ENCODE measurements at places on chromosomes 13 and 19.
A peak's percentile ranks its signal among the peaks of the same experiment; 100 is the strongest.

DNA sequence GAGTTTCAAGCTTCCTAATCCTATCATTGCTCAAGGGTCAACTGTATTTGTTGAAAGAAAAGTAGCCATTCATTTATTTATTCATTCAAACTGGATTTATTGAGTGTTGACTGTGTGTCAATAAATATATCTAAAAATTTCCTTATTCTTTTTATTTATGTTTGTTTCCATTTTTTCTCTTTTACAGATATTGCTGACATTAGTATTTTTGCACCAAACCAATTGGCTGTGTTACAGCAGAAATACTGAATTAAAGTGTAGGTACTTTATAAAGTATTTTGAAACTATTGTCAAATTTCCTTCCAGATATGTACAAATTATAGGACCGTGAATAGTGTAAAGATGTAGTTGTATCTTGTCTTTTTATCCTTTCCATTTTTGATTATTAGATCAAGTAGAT is 692.0 kb upstream of the SLC10A2 start:
- no peak for DNase-seq

GRCh38 chr13:79907527-79907926 is 426.6 kb downstream of the NDFIP2 start:
- DNase-seq = no peak

GRCh38 chr19:29526730-29527499 is 1.1 kb downstream of the VSTM2B start:
- no peak for DNase-seq

DNA sequence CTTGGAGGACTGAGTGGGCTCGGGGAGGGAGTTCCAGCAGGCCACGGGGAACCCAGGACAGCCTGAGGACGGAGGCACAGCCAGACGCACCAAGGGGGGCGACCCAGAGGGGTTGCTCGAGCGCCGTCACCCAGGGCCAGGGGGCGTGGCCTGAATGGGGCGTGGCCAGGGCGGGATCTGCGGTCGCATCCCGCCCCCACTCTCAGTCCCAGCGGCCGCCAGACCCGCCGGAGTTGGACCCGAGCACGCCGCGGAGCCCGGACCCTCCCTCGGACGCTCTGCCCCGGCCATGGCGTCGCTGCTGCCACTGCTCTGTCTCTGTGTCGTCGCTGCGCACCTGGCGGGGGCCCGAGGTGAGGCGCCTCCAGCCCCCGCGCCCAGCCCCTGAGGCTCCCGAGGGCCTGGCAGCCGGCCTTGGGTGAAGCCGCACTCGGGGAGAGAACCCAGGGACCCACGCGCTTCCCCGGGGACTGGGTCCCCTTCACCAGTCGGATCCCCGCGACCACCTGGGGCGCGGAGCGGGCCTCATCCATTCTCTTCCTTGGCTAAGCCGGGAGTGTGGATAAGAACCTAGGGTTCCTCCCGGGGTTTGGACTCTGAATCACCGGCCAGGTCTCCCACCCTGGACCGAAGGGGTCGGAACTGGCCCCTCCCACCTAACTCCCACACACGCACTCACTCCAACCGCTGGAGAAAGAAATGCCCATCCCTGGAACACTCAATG is at the start of gene CILP2:
TSS of gene CILP2 (plus strand) at position 205 of the 724 bp plus-strand sequence. CDS start at position 290, 85 bp downstream.
- no peak for DNase-seq

- DNase-seq = no peak
Observed at GRCh38 chr13:21530656-21531055, 71.6 kb upstream of the ZDHHC20 start.

DNA sequence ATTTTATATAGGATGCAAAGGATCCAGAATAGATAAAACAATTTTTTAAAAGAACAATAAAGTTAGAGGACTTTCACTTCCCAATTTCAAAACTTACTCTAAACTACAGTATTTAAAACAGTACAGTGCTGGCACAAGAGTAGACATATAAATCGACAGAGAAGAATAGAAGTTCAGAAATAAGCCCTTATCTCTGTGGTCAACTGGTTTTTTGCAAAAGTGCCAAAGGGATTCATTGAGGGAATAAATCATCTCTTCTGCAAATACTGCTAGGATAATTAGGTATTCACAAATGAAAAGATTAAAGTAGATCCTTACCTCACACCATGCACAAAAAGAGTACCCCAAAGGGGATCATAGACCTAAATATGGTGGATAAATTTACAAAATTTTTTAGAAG is 431.0 kb upstream of the HTR2A start:
- DNase-seq = no peak

DNA sequence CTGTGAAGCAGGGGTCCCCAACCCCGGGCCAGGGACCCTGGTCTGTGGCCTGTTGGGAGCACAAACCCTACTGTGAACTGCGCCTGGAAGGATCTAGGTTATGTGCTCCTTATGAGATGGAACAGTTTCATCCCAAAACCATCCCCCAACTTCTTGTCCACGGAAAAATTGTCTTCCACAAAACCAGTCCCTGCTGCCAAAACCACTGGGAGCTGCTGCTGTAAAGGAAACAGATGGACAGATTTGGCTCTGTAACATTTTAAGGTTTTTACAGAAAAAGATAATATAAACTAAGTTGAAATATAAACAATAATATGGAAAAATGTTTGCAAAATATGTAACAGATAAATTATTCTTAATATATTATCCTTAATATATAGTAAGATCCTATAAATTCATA is 73.7 kb downstream of the COG6 start:
- DNase-seq = no peak

DNA sequence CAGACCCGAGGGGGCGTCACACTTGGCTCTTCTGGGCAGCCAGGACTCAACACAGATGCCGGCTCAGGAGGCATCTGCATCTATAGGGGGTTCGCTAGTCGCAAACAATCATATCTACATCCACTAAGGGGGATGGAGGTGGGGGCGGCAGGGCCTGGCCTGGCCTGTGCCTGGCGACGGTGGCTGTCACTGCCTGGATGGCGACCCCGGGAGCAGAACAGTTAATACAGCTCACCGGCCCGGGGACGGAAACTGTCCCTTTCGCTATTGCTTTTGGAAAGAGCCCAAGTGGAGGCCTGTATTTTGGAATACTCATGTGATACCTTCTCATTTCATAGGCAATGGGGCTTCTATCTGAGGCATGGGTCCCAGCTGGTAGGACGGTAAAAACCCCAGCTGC is 17.7 kb downstream of the SGTA start:
- DNase-seq = no peak

GRCh38 chr19:40598121-40598917 is 2.9 kb upstream of the LTBP4 start:
- peak; percentile 72 for DNase-seq

- DNase-seq = no peak
Observed at GRCh38 chr13:102873653-102874052, 27.8 kb downstream of the ERCC5 start.

DNA sequence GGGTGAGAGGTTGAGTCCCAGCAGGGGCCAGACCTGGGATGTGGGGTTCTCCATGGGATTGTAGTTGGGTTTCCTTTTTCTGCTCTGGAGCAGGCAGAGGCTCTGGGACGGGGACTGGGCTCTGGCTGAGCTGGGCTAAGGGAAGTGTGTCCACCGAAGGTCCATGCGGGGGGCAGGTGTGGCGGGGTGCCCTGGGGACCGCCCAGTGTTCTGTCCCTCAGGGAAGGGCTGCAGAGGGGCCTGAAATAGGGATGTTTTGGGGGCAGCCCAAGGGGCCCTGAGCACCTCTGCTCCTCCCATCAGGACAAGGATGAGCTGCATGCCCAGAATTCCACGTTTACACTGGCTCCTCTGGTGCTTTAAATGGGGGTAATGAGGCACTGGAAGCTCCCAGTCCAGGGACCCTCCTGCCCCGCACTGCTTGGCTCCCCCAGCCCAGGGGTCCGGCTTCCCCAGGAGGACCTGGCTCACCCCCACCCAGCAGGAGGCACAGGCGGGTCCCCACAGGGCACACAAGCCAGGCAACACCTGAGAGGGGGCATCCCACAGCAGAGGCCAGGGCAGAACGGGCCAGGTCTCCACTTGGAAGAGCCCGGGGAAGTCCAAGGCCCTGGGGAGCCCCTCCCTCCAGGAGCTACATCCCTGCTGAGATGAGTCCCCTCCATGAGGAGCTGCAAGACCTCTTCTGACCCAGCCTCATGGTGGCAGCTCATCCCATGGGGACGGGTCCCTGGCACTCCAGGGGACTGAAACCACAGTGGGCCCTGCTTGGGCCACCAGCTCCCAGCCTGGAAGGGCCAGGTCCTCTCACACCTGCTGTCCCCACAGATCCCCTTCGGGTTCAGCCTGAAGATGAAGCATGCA is 14.7 kb upstream of the ZNF14 start:
- DNase-seq = no peak

DNA sequence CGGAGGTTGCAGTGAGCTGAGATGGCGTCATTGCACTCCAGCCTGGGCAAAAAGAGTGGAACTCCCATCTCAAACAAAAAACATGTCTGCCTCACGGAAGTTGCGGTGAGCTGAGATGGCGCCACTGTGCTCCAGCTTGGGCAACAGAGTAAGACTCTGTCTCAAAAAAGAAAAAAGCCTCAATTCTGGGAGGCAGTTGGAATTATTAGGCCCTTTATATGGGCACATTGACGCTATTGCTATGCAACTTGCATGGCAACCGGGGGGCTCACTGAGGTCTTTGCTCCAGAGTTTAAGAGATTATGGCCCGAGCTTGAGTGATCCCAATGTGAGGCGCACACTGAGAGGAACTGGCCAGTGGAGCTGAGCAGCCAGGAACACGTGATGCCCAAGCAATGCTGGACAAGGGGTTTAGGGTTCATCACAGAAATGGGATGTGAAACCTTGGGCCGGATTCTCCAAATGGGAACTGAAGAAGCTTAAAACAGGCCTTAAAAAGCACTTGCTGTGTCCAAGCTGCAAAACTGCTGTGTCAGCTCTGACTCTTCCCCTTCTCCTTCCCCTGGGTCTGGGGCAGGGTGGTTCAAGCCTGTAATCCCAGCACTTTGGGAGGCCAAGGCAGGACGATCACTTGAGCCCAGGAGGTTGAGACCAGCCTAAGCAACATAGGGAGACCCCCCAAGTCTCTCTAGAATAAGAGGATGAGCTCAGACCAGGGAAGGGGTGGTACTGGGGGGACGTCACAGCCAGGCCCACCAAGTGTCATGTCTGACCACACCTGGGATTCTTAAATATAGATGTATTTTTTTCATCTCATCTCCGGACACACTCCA is 2.5 kb downstream of the FTL start:
- DNase-seq = no peak

DNA sequence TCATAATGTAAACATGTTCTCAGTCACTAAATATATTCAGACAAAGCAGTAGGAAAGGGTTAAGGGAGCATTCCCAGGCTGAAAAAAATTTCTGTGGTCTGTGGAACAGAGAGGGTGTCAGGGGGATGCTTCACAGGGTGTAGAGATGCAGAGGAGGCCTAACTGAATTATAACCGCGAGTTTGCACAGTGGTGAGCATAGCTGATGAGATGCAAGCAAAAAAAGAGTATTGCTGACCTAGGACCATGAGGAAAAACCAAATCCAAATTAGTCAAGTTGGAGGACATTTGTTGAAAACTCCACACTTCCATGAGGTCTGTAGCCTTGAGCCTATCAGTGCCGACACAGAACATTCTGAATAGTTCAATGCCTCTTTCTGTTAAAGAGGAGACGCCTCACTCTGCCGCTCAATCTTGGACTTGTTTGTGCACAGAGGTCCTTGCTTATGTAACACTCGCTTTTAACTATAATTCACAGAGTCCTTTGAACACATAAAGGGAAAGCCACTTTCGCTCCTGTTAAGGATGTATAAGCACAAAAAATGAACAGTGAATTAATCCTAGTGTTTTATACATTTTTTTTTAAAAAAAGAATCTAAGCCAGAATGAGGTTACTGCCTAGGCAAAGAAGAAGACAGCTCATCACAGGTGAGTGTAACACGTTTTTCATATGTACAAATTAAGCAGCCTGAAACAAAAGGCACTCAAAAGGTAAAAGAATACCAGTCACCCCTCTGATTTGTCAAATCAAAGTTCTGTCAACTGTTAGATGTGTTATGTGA is 25.8 kb upstream of the INTS6 start:
- DNase-seq = no peak

GRCh38 chr19:31500197-31500830 is 151.1 kb upstream of the TSHZ3 start:
- no peak for DNase-seq

GRCh38 chr19:40530091-40530901 is 46.4 kb upstream of the SHKBP1 start:
- no peak for DNase-seq

DNA sequence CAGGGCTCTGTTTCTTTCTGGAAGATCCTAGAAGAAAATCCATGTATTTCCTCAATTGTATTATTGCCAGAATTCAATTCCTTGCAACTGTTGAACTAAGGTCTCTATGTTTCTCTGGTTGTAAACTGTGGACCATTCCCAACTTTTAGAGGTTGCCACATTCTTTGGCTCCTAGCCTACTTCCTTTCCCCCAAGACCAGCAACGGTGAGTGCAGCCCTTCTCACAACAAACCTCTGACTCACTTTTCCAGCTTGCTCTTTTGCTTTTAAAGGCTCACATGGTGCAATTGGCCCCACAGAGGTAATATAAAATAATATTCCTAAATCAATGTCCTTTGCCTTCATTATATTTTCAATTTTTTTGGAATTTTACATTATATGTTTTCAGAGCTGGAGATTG is 371.3 kb downstream of the SLITRK5 start:
- DNase-seq = no peak

GRCh38 chr19:47848823-47849473 is 10.1 kb upstream of the TPRX2 start:
- no peak for DNase-seq

All from NCI-H187 (cell line).